ENCODE measurements at places on chromosomes 11 and 22.

- no peak for DNase-seq
Measured at GRCh38 chr11:14541192-14541947, 21.2 kb upstream of the PSMA1 start.

- DNase-seq = peak; percentile 4
Measured at GRCh38 chr22:29799217-29799680, 32.1 kb downstream of the UQCR10 start.

DNA sequence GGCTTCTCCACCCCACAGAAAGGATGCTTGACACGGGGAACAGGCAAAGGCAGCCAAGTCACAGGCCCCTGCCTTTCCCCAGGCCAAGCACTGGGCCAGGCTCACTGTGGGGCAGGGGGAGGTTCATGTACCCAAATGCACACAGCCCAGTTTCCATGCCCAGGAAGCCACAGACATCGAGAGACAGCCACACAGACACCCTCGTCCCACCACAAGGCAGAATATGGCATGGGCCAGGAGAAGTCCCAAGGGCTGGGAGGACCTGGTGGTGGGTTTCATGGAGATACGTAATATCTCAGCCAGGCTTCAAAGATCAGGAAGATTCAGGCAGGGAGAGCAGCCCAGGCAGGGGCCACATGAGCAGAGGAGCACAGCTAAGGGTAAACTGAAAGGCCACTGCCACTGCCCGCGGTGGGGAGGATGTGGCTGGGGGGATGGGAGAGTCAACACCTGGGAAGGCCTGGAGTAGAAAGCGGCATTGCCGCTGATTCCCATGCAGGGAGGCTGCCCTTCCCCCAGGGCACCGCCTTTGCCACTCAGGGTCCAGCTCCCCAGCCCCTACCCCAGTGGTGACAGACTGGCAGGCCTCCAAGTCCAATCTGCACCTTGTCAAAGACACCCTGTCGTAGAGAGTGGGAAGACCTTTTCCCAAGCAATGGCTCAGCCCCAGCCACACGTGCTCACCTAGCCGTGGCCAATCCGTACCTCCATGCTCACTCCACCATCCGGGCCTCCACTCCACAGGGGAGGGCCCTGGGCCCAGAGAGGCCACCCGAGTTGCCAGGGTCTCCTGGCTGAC, 2.4 kb upstream of the MFNG start:
- no peak for DNase-seq

GRCh38 chr11:33110083-33110482, 51.2 kb downstream of the CSTF3 start:
- DNase-seq = no peak

DNA sequence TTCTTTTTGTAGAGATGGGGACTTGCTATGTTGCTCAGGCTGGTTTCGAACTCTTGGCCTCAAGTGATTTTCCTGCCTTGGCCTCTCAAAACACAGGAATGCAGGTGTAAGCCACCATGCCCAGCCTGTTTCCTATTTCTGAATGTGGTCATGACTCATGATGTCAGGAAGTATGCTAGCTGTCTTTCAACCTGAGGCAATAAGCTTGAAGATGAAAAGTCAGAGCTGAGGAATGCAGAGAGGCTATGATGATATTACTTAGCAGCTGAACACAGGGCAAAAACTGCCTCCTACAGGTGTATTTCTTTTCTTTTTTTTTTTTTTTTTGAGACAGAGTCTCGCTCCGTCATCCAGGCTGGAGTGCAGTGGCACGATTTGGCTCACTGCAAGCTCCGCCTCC, 9.0 kb upstream of the NUCB2 start:
- no peak for DNase-seq

DNA sequence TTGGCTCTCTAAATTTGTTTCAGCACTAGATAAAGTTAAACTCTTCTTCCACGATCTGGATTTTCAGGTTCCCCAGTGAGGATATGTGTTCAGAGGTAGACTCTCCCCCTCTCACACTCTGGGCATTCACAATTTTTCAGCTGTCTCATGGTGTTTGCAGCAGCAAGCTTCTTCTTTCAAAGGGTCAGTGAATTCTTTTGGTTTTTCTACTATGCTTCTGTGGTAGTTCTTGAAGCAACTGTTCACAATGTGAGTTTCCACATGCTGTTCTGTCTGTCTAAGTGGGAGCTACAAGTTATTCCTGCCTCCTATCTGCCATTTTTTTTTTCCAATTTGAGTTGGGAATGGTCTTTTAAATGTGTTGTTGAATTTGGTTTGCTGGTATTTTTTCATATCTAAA, 25.4 kb downstream of the CNTF start:
- DNase-seq = no peak

GRCh38 chr22:45235101-45235777, 5.5 kb downstream of the KIAA0930 start:
- no peak for DNase-seq

Measured in smooth muscle cell of the brain vasculature (primary cell).